ENCODE measurements at places on chromosomes 3 and 15.

- DNase-seq, result no peak
Observed at GRCh38 chr3:32820971-32821685, 3.3 kb downstream of the TRIM71 start.

DNA sequence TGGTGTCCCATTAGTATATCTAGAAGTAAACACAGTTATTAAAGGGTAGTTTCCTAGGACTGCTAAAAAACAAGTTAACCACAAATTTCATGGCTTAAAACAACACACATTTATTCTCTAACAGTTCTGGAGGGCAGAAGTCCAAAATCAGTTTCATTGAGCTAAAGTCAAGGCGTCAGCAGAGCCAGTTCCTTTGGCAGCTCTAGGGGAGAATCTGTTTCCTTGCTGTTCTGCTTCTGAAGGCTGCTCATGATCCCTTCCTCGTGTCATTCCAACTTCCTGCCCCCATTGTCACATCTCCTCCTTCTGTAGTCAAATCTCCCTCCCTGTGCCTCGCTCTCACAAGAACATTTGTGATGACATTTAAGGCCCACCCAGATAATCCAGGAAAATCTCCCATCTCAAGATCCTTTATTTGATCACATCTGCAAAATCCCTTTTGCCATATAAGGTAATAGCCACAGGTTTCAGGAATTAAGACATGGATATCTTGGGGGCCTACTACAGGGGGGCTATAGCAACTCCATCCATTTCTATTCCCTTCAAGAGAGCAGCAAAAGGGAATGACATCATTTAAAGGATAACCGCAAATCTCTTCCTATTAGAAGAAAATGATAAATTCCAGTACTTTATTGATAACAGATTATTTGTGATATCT is 50.1 kb downstream of the GPR176 start:
- no peak for DNase-seq

DNA sequence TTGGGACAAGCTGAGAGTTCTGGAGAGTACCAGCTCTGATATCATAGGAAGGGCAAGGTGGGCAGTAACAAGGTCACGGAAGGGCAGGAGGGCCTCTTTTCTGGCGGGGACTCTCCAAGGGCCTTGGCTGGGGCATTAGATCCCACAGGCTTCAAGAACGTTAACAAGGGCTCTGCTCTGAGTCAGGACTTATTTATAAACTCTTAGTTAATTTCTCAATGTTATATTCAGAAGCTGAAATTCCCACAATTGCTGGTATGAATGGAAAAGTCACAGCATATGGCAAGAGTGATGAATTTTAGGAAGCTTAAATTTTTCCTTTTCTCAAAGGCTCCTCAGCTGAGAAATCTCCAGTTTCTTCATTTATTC is 320.2 kb upstream of the TBC1D5 start:
- no peak for DNase-seq

DNA sequence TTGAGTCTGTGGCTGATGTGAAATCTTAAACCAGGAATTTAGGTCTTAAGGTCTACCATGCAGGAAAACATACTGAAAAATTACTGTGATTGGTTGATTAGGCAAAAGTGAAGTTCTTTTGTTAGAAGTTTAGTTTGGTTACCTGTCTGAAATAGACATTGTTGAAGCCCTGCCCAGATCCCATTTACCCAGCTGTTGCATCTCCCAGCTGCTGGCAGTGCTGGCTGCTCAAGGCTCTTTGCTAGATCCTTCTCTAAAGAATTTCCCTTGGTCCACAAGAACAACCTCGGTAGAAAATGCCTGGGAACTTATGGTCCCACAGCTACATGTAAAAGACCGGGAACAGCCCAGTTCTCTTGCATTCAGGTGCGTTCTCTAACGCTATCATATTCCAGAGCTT is 137.3 kb downstream of the EDEM1 start:
- no peak for DNase-seq

GRCh38 chr3:4531478-4532025 is 38.4 kb downstream of the ITPR1 start:
- DNase-seq, result no peak

- no peak for DNase-seq
Observed at GRCh38 chr15:35696767-35697231, 150.8 kb upstream of the DPH6 start.

DNA sequence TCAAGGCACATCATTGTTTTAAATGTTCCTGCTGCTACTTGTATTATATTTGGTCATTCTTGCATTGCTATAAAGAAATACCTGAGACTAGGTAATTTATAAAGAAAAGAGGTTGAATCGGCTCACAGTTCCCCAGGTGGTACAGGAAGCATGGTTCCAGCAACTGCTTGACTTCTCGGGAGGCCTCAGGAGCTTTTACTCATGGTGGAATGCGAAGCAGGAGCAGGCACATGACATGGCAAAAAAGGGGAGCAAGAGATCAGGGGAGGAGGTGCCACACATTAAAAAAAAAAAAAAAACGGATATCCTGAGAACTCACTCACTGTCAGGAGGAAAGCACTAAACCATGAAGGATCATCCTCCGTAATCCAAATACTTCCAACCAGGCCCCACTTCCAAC is 286.9 kb upstream of the PLSCR5 start:
- DNase-seq, result no peak

GRCh38 chr3:196660381-196661166 is 21.1 kb downstream of the NRROS start:
- DNase-seq, result no peak

DNA sequence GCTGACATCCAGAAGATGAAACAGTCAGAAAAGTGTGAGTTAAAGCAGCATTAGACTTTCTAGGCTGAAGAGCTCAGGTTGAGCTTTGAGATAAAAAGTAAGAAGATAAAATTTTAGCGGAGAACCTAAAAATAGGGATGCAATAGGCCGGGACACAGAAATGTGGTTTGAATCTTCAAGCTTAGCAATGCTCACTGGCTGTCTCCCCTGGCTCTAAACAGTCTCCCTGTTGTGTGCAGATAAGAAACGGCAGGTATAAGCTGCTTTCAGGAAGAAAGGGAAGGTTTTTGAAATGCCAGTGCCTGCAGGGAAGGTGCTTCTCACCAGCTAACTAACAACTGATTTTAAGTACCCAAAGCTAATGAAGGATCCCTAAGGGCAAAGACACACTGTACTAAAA is 718.7 kb upstream of the SGO1 start:
- no peak for DNase-seq

DNA sequence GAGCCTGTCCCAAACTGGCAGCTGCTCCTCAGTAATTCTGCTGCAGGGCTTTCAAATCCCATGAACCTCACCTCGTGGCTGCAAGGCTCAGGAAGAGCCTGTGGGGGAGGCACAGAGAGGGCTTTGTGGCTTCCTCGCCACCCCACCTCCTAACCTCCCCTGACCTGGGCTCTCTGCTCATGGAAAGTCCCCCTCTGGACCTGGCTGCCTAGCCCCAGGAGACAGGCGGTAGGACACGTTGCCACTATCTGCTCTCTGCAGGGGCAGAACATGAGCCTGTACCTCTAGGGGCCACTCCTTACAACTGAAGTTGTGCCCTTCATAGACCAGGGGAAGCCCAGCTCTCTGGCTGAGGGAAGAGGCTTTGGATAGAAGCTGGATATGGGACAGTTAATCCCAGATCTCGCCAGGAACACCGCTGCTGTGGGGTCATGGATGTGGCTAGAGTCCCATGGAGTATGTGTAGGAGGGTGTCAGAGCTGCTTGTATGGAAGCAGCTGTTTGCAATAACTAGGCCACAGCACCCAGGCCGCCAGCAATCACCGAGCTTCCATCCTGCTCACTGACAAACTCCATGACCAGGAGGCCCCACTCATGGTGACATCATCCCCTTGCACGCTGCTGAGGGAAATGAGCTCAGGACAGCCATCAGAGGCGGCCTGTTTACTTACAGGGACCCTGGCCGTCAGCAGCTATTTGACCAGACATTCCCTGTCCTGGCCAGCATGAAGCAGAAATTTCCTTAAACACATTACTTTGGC is 34.0 kb upstream of the CILP start:
- no peak for DNase-seq

DNA sequence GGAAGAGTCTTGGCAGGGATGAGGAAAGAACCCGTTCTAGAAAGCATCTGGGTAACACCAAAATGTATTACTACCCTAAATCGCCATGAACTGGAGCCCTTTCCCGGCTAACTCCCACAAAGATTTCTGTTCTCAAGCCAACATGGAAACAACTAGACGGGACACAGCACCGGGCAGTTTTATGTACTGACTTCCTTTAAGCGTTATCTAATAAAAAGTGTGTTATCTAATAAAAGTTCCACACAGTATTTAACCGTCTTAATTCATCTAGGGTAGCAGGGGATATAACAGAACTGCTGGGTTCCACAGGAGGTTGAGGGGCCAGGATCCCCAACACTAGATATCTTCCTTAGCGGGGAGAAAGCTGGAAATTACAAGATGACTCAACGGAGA is 347 bp upstream of the C3orf62 start:
- no peak for DNase-seq

DNA sequence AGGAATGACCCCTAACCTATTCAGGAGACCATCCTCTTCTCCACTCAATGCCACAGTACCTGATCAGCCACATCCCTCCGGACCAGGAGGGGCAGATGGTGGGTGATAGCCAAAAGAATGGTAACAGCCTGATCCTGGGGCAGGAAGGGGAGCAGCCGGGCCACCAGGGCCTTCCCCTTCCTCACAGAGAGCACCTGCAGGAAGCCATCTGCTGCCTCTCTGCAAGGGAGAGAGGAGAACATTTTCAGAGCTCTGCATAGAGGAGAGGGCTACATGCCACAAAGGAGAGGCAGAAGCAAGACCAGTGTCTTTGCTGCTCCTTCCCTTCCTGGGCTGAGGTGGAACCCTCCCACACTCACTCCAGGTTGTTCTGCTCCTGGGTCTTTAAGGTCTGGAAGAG is 5.5 kb upstream of the SPG11 start:
- DNase-seq, result no peak

DNA sequence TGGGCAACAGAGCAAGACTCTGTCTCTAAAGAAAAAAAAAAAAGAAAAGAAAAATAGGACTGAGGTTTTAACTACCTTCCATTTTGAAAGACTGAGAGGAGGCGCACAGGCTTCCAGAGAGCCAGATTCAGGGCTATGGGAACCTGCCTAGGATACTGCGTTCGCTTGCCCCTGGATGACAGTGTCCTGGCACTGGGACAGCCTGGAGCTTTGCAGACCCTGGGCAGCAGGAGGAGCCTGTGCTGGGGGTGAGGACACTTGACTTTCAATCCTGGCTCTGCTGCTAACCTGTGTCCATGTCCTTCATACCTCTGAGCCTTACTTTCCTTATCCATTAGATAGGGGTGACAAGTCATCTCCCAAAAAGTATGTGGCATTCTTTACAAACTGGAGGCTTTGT is 31.2 kb downstream of the CD276 start:
- no peak for DNase-seq

- DNase-seq, result no peak
Observed at GRCh38 chr3:109413049-109413448, 75.7 kb upstream of the DPPA4 start.

GRCh38 chr3:127112796-127113570 is 79.9 kb upstream of the PRR23E start:
- DNase-seq, result no peak

DNA sequence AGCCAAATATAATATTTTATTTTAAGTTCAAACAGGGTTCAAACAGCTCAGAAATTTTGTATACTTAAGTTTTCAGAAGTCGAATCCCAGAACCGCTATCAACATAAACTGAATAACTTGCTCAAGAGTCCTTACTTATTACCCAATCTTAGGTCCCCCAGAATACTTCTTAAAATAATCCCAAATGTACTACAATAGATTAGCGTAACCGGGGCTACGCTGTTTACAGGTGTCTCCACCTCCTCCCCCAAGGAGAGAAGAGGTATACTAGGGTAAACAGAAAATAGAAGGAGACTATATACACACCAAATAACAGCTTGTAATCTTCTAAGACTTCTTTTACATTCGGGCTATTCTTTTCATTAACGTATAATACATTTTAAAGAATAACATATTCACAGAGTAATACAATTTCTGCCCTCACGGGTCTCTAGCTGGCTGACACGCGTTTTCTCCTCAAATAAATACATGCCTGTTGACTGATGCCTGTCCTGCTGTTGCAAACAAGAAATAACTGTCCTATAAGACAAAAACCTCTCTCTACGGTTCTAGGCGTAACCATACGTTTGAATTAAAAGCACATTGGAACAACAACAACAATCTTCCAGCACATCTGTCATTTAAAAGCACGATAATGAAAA is 1.3 kb downstream of the DENND4A start:
- DNase-seq, result no peak

DNA sequence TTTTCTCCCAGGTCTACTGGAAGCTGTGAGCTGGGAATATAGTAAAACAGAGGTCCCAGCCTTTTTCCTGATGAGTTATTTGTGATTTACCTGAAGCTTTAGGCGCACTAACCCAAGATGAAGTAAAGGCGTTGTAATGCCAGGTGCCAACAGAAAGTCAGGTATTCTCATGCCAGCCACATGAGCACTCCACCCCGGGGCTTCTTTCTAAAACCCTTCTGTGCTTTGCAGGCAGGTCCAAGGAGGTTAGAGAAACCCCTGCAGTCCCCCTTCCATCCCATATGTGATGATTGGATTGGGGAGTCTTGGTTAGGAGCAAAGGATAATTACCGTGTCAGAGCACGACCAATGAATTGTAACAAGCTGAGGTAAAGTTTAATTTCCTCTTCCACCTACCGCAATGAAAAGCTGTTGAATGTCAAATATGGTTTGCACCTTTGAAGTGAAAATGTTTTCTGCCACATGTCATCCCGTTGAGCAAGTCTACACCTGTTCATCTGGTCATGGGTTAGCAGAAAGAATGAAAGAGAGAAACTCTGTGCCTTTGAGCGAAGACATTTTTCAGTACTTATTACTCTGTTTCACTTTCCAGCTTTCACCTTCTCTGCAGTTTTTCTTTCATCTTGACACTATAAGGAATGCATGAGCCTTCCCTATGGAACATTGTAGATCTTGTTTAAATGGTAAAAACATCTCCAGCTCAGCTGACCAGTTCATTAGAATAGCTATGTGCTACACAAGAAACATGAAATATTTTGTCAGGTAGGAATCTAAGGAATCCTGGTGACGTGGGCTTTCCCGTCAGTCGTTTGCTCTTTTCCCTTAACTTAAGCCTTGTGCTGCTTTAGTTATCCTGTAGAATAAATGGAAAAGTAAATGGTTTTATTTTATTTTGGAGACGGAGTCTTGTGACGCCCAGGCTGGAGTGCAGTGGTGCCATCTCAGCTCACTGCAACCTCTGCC is 204.6 kb upstream of the IL12A start:
- no peak for DNase-seq

GRCh38 chr15:38474155-38474757 is 20.3 kb downstream of the FAM98B start:
- DNase-seq, result no peak

GRCh38 chr3:186653984-186654383 is 11.8 kb upstream of the HRG start:
- DNase-seq, result no peak

Data from stimulated activated CD8-positive, alpha-beta memory T cell treated with anti-CD3 and anti-CD28 coated beads, Interleukin-2, amount 100 ng/mL, for 1 hour (primary cell).